ENCODE measurements at places on chromosomes 1 and 21. TPM values are rescaled to one million over a fixed set of nuclear protein-coding genes. Genes with fewer than 3 reads are reported as not detected.

DNA sequence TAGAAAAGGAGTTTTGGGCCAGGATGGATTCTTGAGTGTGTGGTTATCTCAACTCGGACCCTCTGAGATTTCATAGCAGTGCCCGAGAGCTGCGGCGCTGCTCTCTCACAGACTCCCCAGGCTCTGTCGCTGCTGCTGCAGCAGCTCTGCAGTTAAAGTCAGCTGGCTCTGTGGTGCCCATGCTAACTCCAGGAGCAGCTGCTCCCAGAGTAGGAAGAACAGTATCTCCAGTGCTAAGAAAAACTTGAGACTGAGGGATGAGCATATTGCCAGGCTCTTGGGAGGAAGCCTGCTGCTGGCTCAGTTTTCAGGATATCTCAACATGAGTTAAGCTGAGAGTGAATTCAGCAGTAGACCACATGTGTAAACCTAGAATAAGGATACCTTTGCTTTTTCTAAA is 4.5 kb downstream of the LCE2D start:
- no peak for DNase-seq

GRCh38 chr1:213989002-213989855 is 1.5 kb downstream of the PROX1 start:
- no peak for DNase-seq

Gene HLCS
- total RNA-seq = 15.6 TPM

Gene SLC2A5
- not detected for total RNA-seq

- DNase-seq = no peak
Measured at GRCh38 chr1:191065346-191065745, 587.7 kb upstream of the BRINP3 start.

Gene CLIC6
- not detected for total RNA-seq

GRCh38 chr21:27190601-27191000 is 223.7 kb upstream of the ADAMTS5 start:
- no peak for DNase-seq

DNA sequence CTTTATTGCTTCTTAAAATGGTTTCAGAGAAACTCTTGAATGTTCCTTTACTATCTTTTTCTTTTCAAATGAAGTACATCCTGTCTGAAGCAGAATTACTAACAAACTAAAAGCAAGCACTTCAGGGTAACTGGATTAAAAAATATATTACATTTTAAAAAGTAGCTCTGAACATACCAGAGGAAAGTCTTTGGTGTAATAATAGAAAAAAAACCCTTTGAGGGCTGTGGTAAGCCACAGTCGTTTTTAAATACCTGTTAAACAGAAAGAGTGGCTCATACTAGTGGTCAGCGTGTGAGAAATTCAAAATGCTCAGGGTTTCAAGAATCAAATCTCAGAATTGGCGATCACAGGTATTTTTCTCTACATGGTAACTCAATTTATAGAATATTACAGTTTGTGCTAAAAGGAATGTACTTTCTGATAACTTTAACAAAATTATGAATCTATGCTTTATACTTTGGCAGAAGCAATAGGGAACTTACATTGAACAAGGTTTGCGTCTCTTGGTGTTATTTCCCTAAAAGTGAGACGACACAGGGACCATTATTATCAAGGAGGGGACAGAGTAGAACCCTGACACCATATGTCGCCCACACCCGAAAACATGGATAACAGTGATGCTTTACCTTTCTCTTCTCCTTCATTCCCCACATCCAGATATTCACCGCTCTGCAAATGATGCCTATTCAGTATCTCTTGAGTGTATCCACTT is 97.0 kb upstream of the DPH5 start:
- DNase-seq = no peak

Gene SPRR3
- not detected for total RNA-seq

Data from pulmonary artery endothelial cell (primary cell).